Smooth muscle cell of the coronary artery (primary cell): ENCODE measurements at places on chromosomes 4 and X. TPM values are rescaled to one million over a fixed set of nuclear protein-coding genes. Genes with fewer than 3 reads are reported as not detected.

JAKMIP1 gene
- not detected in 2 replicates for total RNA-seq

CXCL9 gene
- not detected in 2 replicates for total RNA-seq

PLXNB3 gene
- 2.5 and 4.1 TPM in 2 replicates for total RNA-seq

F8A2 gene
- total RNA-seq: not detected in 2 replicates

AMBN gene
- total RNA-seq: not detected in 2 replicates

TLR2 gene
- 0.12 TPM in 1 of 2 replicates, not detected in the other for total RNA-seq

MAGEA3 gene
- 0.15 TPM in 1 of 2 replicates, not detected in the other for total RNA-seq

GPC3 gene
- under 0.01 and 26.6 TPM in 2 replicates for total RNA-seq

TCEAL1 gene
- total RNA-seq: 14.2 and 16.1 TPM in 2 replicates

SPANXD gene
- total RNA-seq: not detected in 2 replicates

TMEM185A gene
- 18.1 and 37.3 TPM in 2 replicates for total RNA-seq

LSM6 gene
- 13.7 and 23.2 TPM in 2 replicates for total RNA-seq

MUC7 gene
- total RNA-seq: not detected in 2 replicates
